ENCODE measurements at places on chromosomes 4 and X.

- DNase-seq, result no peak
These were observed 36.3 kb downstream of the DTHD1 start for GRCh38 chr4:36317721-36318120.

- DNase-seq, result no peak
These were observed 468.6 kb downstream of the INPP4B start for GRCh38 chr4:142377342-142378091.

DNA sequence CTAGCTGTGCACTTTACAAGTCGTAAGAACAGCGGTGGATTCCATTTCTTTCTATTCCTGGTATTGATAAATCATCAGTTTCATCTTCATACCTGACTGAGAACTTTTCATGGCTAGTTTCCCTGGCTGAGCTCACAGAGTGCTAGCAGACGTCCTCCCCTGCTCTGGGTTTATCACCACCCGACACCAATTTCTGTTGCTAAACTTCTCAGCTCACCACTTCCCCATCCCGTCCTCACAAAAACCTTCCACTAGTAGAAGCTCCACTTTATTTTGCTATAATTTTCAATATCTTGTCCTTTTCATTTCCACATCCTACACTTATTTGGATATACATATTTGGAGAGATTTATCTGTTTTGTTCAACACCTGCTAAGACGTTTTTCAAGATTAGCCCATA is 869.4 kb upstream of the FRG1 start:
- DNase-seq, result no peak

DNA sequence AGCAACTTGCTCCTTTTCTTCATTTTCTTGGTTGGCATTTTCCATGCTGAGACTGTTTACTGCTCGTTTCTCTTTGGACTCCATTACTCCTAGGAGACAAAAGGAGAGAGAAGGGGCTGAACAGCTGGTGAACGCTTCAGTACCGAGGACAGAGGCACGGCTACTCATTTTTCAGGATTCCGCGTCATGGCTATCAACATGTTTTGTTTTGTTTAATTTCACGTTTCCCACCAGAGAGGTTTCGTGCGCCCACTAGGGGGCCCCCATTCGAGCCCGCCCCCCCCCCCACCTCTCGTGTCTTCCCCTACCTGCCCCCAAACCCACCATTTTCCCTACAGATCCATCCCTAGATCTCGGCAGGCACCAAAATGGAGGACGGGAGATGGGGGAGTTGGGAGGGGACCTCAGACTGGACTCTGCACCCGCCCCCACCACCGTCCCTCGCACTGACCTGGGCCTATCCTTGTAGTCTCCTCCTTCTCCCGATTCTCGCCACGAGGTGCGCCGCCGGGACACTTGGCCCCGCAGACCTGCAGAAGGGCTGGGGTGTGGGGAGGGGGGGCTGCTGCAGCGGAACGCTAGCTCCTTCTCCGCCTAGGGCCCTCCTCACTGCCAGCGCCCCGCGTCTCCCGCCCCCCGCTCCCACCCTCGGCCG is 653 bp downstream of the BEX1 start:
- DNase-seq, result no peak

DNA sequence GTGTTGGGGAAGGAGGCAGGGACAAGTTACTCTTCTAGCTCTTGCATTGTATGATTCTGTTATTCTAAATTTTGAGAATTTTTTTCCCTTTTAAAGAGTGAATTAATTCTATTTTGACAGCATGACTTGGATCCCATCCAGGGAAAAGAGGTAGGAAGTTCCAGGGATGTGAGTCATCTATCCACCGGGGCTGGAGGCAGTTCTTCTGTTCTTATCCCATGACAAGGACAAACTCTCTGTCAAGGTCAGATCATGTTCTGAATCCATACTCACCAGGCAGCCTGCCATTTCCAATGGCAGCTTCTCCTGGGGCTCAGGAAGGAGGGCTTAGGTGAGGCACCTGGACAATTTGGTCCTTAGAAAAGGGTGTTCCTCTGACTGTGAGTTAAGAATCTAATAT is 132.0 kb upstream of the MED14 start:
- no peak for DNase-seq

DNA sequence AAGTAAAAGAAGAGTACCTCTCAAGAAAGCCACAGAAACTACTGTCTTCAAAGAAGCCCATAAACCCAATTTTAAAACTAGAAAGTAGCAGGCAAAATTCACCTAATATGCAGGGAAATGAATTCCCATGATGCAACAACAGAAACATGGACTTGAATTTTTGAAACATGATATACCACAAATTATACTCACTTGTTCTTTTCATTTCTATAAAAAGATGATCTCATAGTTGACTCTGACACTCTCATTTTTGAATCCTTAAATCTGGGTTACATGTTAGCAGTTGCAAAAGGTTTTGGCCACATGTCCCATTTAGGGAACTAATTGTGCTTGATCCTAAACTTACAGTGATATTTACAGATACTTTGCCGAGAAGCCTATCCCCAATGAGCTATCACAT is 1130.8 kb downstream of the FAT4 start:
- no peak for DNase-seq

DNA sequence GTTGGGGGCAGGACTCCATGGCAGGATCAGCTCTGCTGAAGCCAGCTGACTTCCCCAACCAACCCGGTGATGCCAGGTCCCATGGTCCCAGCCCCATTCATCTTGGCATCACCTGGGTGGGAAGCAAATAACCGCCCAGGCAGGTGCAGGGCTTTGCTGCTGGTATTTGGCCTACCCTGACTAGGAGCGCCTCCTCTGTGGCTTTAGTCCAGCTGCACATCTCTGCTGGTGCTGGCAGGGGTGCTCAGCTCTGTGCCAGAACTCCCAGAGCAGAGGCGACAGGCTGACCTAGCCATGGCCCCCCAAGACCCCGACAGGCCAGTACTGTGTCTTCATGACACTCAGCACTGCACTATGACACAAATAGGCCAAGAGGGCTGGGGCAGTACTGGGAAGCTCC is 64.4 kb downstream of the STARD8 start:
- DNase-seq, result no peak

DNA sequence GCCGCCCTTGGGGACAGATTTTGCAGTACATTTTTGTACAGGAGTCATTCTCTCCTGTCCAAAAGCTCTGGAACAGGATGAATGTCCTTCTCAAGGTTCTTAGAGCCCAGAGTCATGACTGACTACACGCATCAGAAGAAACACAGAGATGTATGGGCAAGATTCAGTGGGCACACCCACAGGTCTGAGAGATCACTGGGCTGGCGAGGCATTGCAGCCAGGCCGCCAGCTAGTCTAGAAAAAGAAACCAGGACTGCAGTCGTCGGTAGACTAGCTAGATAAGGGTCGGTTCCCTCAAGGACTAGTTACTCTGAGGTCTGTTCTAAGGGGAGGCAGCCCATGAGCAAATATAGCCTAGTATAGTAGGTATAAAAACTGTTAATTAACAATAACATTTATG is 19.8 kb downstream of the GBA3 start:
- no peak for DNase-seq

DNA sequence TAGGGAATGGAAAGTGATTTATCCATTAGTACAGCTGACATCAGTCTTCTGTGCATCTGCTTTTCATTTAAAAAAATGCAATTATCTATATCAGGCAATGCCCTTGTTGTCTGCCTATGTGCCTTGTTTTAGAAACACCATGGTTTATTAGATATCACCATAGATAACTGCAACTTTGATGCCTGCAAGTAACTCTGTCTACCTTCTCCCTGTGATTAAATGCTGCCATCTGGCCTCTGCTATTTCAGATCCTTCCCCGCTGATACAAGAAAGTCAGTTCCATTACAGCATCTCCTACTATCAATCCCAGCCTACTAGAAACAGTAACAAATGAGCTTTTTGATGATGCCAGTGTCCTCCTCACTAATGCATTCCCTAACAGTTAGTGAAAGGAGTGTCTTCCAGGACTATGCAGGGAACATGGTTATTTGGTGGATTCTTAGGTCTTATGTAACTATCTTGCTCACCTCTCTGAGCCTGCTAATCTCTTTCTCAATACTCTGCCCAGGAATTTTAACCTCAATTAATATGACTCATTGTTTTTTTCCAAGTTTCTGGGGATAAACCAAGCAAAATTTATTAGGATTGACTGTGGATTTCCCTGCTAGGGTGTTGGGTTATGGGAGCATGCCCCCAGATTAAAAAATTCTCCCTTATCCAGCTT is 444.9 kb downstream of the RAPGEF2 start:
- no peak for DNase-seq
